ENCODE measurements at places on chromosomes 1 and 21. TPM values are rescaled to one million over a fixed set of nuclear protein-coding genes. Genes with fewer than 3 reads are reported as not detected.

DNA sequence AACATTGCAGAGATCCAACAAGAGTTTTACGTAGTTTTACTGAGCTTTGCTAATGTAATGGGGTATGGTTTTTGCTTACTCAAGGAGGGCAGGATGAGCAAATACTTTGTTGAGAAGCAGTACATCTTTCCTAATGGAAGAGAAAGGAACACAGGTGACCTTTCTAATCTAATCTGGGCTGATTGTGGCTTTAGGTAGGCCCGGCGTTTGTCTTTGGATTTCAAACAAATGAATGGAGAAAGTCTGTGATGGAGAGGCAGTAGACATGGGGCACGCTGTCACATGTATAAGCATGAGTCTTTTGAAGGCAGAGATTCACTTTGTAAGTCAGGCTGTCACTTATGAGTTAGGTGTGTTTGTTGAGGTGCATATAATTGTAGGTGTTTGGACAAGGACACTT lies 1.7 kb downstream of the PLEKHM2 start:
- no peak for DNase-seq

DNA sequence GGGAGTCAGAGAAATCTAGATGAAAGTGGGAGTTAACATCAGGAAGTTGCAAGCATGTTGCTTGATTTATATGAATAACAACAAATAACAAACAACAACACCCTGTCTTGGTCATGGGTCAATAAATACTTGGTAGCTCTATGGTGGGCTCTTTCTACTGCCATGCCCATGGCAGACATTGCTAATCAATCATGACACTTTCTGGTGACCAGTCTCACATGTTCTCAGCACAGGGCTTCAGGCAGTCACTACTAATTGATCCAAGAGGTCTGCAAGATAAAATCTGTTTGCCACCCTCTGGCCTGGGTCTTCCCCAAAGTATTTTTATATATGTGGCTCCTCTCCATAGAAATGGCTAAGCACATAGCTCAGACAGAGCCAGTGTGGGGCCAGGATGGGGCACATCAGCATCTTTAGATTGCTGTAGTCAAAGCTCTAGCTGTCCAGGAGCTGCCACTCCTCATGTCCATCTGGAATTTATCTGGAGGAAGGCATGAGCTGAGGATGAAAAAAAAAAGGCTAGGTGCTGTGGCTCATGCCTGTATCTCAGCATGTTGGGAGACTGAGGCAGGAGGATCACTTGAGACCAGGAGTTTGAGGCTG lies 51.2 kb downstream of the STUM start:
- DNase-seq: no peak

- no peak for DNase-seq
These were observed 8.6 kb upstream of the MRPL39 start for GRCh38 chr21:25615880-25616279.

- no peak for DNase-seq
These were observed 39.0 kb downstream of the ST7L start for GRCh38 chr1:112579801-112580510.

DNA sequence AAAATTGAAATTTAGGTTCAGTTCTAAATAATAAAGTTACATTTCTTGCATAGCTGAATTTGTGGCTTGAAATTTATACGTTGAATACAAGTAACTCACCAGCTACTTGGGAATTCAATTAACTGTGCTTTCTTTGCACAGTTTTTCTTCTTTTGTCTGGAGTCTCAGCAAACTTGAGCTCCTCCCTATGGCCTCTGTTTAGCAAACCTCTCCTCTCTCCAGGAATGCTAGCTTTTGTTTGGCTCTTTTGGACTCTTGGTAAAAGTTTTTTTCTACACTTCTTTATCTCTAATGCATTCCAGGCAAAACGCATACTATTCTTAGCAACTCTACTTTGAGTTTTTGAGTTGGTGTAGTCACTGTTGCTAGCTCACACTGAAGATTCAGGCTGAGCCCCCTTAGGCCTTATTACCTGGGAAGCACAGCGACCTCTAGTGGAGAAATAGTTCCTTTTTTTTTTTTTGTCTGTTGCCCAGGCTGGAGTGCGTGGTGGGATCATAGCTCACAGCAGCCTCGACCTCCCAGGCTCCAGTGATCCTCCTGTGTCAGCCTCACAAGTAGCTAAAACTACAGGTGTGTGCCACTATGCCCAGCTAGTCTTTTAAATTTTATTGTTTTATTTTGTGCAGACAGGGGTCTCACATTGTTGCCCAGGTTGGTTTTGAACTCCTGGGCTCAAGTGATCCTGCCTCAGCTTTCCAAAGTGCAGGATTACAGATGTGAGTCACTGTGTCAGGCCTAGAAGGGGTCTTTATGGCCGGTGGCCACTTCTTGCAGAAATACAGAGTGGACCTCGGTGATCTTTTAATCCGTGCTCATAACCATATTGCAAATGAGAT lies 61.7 kb downstream of the CASQ2 start:
- no peak for DNase-seq

GRCh38 chr1:218164930-218165700 lies 120.0 kb upstream of the RRP15 start:
- no peak for DNase-seq

GRCh38 chr1:54959241-54959640 lies 21.2 kb upstream of the TMEM61 start:
- DNase-seq: no peak

DNA sequence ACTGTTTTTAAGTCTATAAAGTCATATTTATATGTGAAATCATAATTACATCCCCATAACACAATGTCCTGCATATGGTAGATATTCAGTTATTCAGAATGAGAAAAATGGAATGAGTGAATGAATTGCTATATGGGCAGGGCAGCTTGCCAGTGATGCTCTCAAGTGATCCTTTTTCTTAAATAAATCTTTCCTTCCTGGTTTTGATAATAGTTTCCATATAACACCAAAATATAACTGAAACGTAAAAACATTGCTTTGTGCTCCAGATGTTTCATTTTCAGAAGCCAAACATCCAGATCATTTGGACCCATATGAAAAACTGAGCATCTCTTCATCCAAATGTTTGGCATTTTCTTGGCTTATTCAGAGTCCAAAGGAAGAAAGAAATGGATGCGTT lies 30.2 kb upstream of the RGS8 start:
- no peak for DNase-seq

GRCh38 chr1:103146166-103146565 lies 37.8 kb upstream of the COL11A1 start:
- no peak for DNase-seq

- no peak for DNase-seq
These were observed 161.2 kb downstream of the PSMG1 start for GRCh38 chr21:39022035-39022434.

- DNase-seq: no peak
These were observed 57.2 kb upstream of the CNIH3 start for GRCh38 chr1:224558904-224559303.

GRCh38 chr1:31567956-31568570 lies 8.3 kb upstream of the TINAGL1 start:
- DNase-seq: no peak

- no peak for DNase-seq
These were observed 52.0 kb upstream of the CYYR1 start for GRCh38 chr21:26624983-26625519.

- no peak for DNase-seq
These were observed 392.7 kb downstream of the MATN1 start for GRCh38 chr1:30330644-30331043.

GRCh38 chr1:226480461-226480860 lies 68.1 kb upstream of the STUM start:
- no peak for DNase-seq

GRCh38 chr1:113142791-113143190 lies 69.8 kb downstream of the LRIG2 start:
- DNase-seq: no peak

DNA sequence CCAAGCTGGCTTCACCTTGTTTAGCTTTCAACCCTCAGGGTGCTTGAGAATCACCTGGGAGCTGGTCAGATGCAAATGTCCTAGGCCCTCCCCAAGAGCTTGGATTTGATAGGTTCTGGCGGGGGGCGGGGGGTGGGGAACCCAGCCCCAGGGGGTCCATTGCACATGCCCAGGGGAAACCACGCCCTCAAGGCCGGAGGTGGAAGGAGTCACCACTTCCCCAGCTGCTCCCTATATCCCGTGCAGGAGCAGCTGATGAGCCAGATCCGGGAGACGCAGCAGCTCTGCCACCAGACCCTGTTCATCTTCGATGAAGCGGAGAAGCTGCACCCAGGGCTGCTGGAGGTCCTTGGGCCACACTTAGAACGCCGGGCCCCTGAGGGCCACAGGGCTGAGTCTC lies 5.8 kb downstream of the TOR3A start:
- DNase-seq: no peak

DNA sequence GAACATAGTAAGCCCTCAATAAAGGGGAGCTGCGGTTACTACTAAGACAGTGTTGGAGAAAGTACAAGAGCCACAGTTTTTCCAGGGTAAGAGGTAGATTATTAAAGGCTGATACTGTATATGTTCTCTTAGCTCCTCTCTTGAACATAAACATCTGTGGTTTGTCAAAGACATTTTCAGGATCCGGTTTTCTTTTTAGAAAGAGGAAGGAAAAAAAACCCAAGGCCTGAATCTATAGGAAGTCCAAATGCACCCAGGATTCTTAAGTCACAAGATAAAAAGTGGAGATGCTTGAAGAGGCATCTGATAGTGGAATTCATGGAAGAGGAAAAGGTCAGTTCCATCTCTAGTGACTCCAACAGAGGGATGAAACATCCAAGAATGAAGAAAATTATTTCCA lies 24.6 kb upstream of the SLC45A3 start:
- no peak for DNase-seq

GRCh38 chr1:52672946-52673345 lies 25.2 kb downstream of the COA7 start:
- DNase-seq: no peak

- DNase-seq: no peak
These were observed 9.5 kb upstream of the TMEM39B start for GRCh38 chr1:32063261-32063681.

DNA sequence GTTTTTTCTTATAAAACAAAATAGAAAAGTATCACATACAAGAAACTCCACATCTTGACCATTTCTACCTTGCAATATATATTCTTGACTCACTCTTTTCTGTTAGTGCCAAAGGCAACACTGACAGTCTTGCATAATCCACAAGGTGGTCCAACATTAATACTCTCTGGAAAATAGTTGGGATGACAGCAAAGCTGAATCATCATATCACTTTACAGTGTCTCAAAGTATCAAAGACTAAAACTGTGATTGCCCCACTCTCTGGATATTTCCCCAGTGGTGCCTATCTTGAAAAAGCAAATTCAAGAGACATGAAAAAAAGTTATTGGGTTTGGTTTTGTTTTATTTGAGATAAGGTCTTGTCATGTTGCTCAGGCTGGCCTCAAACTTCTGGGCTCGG lies 14.6 kb upstream of the TGFBR3 start:
- DNase-seq: no peak

DNA sequence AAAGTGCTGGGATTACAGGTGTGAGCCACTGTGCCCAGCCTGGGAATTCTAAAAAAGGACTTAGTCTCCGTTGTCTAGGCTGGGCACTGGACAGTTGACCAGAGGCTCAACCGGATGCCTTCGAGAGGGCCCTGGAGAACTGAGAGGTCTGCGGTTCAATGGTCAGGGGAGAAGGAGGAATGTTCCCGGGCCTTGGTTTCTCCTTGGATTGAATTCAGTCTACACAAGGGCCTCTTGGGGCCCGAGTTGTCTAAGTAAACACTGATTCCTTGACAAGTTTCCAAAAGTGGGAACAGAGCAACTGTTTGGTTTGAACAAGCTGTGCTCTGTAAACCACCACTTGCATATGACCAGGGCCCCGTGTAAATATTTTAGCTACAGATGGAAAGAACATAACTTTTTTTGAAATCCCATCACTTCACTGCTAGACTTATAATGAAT lies 29.1 kb upstream of the CAPZB start:
- DNase-seq: no peak

GRCh38 chr1:206985162-206985749 lies 15.0 kb upstream of the FCAMR start:
- no peak for DNase-seq

DNA sequence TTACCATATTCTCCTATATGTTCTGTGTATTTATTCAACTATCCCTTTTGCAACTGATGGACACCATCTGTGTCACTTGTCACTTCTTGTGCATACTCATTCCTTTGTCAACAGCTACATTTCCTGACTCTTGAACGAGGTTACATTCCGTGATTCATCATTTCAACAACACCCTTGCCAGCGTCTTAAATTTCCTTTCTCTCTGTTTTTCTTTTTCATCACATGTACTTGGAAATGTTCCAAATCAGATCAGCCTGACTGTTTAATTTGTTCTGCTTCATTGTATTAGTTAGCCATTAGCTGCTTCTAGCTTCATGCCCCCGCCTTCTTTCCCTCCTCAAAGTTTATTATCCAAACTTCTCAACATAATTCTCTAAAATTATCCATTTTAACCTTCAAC lies 173.0 kb downstream of the ADGRL4 start:
- DNase-seq: no peak

GRCh38 chr1:157937744-157938143 lies 55.7 kb upstream of the KIRREL1 start:
- DNase-seq: no peak

DNA sequence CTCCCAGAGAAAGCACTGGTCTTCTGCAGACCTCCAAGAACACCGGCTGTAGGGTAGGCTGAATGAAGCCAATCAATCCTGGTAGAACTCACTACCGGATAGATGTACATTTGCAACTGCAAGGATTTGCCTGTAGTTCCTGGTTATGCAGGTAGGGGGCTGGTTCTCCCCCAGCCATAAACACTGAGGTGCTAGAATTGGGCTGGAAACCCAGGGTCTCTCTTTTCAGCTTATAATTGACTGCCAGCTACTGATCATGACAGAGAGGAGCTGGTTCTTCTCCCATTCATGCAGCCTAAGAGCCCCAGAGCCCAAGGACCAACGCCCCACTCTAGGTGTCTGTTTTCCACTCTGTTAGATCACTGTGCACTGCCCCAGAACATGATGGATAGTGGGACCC lies 21.5 kb upstream of the MTARC2 start:
- DNase-seq: no peak

DNA sequence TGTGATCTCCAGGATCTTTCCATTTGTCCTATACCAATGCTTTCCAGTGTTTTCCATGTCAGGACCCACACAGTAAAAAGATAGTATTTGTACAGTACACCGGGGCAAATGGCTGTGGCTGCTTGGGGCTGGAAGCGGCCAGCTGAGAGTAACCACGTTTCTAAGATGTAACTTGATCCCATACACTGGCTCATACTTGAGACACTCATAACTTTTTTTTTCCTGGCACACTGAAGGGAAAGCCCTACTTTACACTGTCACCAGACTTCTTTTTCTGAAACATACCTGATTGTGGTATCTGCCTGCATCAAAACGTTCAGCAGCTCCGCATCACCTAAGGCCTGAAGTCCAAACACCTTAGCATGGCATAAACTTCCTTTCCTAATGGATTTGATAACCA lies 21.6 kb downstream of the VPS13D start:
- no peak for DNase-seq

GRCh38 chr1:234270581-234271242 lies 102.5 kb upstream of the COA6 start:
- no peak for DNase-seq

GRCh38 chr1:17251246-17251645 lies 2.3 kb downstream of the PADI3 start:
- DNase-seq: no peak

Gene MSH4
- total RNA-seq: 0.55 TPM

Gene PANK4
- 29.9 TPM for total RNA-seq

Gene CD46
- 348 TPM for total RNA-seq

Gene APOBEC4
- not detected for total RNA-seq

Gene PDPN
- 29.5 TPM for total RNA-seq

Gene ADGRL4
- 31.7 TPM for total RNA-seq

Gene S100A16
- 81.8 TPM for total RNA-seq

Gene IFI44L
- 9.0 TPM for total RNA-seq

Gene GFI1
- 2.4 TPM for total RNA-seq

Gene REG4
- not detected for total RNA-seq

Gene BGLAP
- 2.2 TPM for total RNA-seq
